ENCODE measurements at places on chromosomes 12 and 14.

DNA sequence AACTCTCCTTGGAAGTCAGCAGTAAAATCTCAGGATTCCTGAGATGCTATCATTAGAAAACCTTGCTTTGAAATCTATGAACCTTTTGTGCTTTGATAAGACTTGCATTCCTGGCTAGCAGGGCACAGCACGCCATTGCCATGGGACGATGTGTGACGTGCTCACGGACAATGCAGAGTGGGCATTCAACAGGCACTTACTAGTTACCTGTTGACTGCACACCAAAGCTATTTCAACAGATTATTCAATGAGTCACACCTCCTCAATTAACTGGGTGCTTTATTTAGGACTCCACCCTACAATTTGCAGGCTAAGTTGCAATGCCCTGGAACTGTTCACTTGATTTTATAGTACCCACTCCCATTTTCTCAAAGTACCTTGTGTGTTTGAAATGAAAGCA lies 11.3 kb downstream of the NOS1 start:
- no peak overlapping the region for H3K27ac ChIP-seq
- no peak overlapping the region for H3K4me3 ChIP-seq
- no peaks in the 10 kb centered on the region for H3K36me3 ChIP-seq
- DNase-seq: no peak
- H3K4me1 ChIP-seq: no peaks in the 10 kb centered on the region

GRCh38 chr12:27332714-27333402 lies at the start of gene BMAL2:
Gene BMAL2 (plus strand): TSS chr12:27332836. CDS start chr12:27333073, 237 bp downstream.
- H3K27me3 ChIP-seq: no peaks in the 10 kb centered on the region
- no peak within 1 kb of the TSS for H3K27ac ChIP-seq

DNA sequence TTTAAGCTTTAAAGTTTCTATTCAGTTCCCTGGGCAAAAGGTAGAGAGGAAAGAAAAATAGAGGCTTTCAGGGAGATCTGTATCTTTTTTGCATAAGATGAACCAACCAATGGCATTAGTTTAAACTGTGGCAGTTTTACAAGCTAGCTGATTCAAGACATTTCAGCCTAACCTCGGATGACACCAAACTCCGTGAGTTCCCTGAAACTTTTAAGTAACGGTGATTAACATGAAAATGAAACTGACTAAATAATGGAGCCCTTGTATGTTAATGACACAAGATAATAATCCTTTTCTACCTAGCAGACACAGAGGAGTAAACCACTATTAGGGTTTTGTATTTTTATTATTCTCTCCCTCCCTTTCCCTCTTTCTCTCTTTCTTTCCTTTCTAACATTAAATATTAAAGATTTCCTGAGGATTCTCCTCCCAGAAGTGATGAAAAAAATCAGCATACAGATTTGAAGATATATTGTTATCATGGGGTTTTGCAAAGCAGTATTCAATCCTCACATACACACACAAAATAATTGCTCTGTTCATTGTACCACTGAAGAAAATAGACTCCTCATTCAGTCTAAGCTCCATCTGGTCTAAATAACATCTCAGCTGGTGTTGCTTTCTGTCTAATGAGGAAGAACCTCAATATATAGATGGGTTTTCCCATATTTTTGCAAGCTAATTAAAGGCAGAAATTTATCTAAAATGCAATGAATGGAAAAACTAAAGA lies 483.8 kb downstream of the NOVA1 start:
- no peak overlapping the region for H3K4me3 ChIP-seq
- H3K4me1 ChIP-seq: no peaks in the 10 kb centered on the region
- H3K27ac ChIP-seq: no peak overlapping the region
- DNase-seq: no peak
- no peaks in the 10 kb centered on the region for H3K27me3 ChIP-seq
- H3K36me3 ChIP-seq: no peaks in the 10 kb centered on the region

DNA sequence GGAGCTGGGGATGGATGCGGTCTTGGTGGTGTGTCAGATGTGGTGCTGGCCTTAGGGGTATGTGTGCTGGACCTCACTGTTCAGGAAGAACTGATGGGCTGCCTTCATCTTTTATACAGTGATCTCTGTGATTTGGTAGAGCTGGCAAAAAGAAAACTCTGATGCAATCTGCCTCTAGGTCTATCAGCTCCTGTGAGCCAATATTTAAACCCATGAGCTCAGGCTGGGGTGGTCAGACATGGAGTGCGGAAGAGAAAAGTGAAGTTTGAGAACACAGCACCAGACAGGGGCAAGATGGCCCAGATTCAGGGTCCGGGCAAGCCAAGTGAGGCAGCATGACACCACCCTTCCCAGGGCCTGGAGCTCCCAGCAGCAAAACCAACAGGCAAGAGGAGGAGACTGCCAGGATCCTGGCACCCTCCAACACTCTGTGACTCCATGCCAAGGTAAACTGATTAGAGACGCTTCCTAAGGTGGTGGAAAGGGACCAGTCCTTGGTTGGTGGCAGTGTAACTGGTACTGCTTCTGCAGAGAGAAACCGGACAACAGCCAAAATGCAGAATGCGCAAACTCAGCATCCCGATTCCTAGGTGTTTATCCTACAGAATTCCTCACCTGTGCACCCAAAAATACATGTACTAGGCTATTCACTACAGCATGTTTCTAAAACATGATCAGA lies 82.3 kb downstream of the CHGA start:
- H3K4me3 ChIP-seq: no peak overlapping the region
- no peak overlapping the region for H3K27ac ChIP-seq
- peak; percentile 54 for DNase-seq
- peaks cover 12% of the 10 kb centered on the region for H3K4me1 ChIP-seq
- H3K27me3 ChIP-seq: no peaks in the 10 kb centered on the region
- H3K36me3 ChIP-seq: no peaks in the 10 kb centered on the region

DNA sequence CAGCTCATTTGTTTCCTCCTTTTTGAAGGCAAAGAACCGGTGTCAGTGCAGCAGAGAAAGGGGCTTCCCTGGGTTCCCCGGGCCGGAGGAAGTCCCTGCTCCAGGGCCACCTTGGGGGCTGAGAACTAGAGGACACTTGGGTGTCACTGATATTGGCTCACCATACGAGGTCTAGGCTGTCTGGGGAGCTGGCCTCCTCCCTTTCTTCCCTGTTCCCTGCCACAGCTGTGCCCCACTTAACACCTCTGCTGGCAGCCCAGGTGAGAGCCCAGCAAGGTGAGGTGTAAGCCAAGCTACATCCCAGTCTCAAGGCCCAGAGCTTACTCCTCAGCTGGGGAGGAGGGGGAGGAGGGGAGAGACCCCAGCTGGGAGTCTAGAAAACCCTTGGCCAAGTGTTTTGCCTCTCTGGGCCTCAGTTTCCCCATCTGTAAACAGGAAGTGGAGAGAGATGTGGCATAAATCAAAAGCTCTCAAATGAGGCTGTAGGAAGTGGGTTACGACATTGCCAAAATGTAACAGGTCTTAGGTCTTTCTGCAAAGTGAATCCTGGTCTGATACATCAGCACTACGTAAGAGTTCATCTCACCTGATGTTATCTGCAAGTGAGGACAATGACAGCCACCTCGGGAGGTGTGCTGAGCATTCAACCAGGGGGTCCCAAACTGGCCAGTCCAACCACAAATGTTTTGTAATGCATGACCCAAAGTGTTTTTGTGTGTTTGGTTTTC lies 25.5 kb downstream of the RASAL1 start:
- H3K27ac ChIP-seq: no peak overlapping the region
- no peaks in the 10 kb centered on the region for H3K36me3 ChIP-seq
- H3K27me3 ChIP-seq: no peaks in the 10 kb centered on the region
- H3K4me1 ChIP-seq: no peaks in the 10 kb centered on the region

GRCh38 chr12:3651585-3652424 lies 101.1 kb downstream of the CRACR2A start:
- H3K27me3 ChIP-seq: no peaks in the 10 kb centered on the region
- H3K4me1 ChIP-seq: no peaks in the 10 kb centered on the region
- H3K27ac ChIP-seq: no peak overlapping the region
- H3K4me3 ChIP-seq: no peak overlapping the region
- H3K36me3 ChIP-seq: no peaks in the 10 kb centered on the region
- DNase-seq: no peak

- no peak for DNase-seq
- no peaks in the 10 kb centered on the region for H3K4me1 ChIP-seq
- H3K4me3 ChIP-seq: no peak overlapping the region
- H3K27ac ChIP-seq: no peak overlapping the region
- no peaks in the 10 kb centered on the region for H3K36me3 ChIP-seq
Measured at GRCh38 chr12:67042697-67043131, 226.4 kb upstream of the CAND1 start.

DNA sequence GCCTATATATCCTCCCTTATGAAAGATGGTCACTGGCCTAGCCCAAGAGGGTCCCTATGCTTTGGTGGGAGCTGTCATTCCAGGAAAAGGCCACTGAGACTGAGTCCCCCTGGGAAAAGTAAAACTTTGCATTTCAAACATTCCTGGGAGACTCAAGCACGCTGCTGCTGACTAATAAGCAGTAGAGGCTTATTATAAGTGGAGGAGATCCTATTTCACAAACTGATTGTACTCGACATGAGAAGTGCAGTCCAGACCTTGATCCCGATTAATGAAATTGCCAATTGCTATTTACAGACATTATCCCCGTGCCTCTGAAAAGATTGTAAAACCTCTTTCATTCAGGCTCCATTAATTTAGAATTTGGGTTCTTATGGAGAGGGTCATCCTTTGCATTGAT lies 96.6 kb downstream of the EMP1 start:
- H3K4me3 ChIP-seq: no peak overlapping the region
- DNase-seq: no peak
- no peaks in the 10 kb centered on the region for H3K4me1 ChIP-seq
- no peak overlapping the region for H3K27ac ChIP-seq
- no peaks in the 10 kb centered on the region for H3K27me3 ChIP-seq

DNA sequence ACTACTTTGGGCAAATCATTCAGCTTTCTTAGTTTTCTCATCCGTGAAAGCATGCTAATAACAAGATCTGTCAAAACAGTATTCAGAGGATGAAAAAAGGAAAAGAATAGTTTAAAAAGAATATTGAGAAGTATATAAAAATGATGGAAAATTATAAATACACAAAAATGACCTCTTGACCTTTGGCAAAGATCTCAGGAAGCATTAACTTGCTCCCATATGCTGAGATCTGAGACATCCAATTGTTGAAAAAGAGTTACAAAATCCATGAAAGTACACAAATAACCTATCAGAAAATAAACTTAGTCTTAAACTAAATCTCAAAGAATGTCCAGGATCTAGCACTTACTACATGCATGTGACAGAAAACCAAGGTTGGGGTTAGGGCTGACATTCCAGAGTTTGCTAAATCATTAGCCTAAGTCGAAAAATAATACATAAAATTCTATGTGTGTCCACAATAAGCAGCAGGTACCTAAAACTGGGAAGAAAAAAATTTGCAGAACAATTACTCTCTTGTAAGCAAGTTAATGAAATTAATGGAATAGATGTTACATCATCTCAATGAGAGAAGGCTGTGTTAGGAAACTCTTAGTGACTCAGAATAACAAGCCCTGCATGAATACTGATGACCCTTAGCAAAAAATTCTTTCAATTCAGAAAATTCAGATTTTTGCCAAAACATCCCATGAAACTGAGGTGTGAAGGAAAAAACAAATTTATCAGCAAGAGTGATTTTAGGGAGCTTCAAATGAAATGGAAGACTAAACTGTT lies 3.4 kb downstream of the PAH start:
- no peaks in the 10 kb centered on the region for H3K4me1 ChIP-seq
- DNase-seq: no peak
- H3K27me3 ChIP-seq: no peaks in the 10 kb centered on the region
- no peak overlapping the region for H3K27ac ChIP-seq
- H3K4me3 ChIP-seq: no peak overlapping the region

Data from pancreas (tissue), 10 donors.